ENCODE measurements at places on chromosomes 3 and 15.
A peak's percentile ranks its signal among the peaks of the same experiment; 100 is the strongest.

DNA sequence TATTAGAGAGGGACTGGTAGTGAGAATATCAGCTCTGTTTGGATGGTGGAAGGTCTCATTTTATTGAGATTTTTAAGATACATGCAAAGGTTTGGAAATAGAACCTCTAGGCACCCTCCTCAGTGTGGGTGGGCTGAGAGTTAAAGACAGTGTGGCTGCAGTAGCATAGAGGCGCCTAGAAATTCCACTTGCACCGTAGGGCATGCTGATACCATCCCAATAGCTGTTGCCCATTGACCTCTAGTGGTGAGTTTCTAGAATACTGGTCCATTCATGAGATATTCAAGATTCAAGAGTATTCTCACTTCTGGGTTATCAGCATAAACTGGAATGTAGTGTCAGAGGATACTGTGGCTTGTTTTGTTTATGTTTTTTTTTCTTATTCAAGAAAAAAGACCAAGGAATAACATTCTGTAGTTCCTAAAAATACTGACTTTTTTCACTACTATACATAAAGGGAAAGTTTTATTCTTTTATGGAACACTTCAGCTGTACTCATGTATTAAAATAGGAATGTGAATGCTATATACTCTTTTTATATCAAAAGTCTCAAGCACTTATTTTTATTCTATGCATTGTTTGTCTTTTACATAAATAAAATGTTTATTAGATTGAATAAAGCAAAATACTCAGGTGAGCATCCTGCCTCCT is 87.2 kb downstream of the TGFBR2 start:
- peak; percentile 15 for DNase-seq

GRCh38 chr3:123292321-123293310 is 90.9 kb downstream of the SEC22A start:
- no peak for DNase-seq

DNA sequence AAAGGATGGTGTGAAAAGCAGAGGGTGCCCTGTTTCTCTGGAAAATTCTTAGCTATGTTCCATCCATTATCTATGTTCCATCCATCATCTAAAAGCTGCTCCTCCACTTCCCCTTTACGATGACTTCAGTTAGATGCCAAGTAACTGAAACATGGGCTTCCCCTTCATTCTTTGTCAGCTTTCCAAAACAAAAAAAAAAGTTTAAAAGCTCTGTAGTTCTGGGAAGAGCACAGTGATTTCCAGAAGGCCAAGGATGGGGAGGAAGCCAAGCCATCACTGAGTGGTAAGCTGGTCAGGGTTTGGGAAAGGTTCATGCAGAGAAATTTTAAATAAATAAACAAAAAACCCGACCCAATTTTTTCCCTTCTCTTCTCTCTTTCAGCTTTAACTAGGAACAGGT is 111.5 kb downstream of the CFAP44 start:
- no peak for DNase-seq

GRCh38 chr3:127325629-127325961 is 37.7 kb upstream of the PRR20G start:
- DNase-seq: no peak

- no peak for DNase-seq
Measured at GRCh38 chr3:156642750-156643728, 31.4 kb upstream of the TIPARP start.

DNA sequence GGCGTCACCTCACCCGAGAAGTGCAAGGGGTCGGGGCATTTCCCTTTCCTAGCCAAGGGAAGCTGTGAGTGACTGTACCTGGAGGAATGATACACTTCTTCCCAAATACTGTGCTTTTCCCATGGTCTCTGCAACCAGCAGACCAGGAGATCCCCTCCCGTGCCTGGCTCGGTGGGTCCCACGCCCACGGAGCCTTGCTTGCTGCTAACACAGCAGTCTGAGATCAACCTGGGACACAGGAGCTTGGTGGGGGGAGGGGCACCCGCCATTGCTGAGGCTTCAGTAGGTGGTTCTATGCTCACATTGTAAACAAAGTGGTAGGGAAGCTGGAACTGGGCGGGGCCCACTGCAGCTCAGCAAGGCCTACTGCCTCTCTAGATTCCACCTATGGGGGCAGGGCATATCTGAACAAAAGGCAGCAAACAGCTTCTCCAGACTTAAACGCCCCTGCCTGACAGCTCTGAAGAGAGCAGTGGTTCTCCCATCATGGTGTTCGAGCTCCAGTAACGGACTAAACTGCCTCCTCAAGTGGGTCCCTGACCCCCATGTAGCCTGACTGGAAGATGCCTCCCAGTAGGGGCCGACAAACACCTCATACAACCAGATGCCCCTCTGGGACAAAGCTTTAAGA is 31.4 kb upstream of the ABHD5 start:
- no peak for DNase-seq

DNA sequence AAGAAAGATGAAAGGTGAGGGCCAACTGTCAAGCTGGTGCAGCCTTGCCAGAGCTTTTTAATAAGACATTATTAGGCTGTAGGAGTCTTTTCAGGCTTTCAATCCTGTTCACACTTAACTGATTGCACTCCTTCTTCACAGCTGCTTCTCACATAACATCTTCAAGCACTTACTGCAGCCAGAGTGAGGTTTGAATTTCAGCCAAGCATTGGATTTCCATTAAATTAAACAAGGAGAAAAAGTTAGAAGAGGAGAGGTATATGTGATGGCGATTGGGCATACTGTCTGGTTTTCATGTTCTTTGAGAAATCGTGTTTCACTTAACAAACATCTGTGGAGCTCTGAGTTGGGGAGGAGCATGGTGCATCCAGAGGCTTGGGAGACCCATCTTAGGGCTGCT is 392.8 kb upstream of the LRRC3B start:
- DNase-seq: no peak

DNA sequence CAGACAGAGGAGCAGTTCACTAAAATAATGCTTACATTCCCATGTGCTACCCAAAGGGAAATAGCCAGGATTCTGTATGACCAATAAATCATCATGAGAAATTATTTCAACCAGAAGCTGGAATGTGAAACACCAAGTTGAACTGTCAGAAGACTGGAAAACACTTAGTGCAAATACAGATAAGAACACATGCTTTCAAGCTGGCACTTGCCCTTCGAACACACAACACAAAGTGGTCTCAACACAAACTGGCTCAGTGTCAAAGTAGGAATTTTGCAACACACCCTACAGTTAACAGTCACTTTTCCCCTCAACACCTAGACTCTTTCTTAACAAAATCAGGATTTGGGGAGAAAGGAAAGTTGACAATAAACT is 1.3 kb downstream of the FSD2 start:
- DNase-seq: no peak

DNA sequence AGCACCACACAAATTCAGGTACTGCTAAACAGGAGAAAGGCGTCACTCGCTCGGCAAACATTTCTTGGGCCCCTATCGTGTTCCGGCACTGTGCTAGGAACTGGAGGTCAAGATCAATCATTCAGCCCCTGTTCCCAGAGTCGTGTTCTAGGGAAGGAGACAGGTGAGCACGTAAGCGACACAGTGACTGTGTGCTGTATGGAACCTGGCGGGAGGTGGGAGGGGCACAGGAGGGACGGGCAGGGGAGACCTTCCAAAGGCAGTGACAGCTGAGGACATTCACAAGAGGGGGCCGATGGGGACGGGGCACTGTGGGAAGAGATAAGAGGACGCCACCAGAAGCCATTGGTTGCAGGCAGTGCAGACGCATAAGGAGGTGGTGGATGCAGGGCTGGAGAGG is 32.2 kb downstream of the BDH1 start:
- no peak for DNase-seq

DNA sequence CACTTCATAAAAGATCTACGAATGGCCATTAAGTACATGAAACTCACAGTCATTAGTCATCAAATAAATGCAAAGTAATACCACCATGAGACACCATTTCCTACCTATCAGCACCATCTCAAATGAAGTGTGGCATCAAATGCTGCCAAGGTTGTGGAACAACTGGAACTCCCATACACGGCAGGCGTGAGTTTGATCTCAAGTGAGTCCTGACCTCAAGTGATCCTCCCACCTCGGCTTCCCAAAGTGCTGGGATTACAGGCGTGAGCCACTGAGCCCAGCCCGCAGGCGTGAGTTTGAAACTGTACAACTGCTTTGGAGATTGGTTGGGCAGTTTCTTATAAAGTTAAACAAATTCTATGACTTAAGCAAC is 28.8 kb upstream of the HDAC11 start:
- DNase-seq: no peak

All from stimulated activated CD8-positive, alpha-beta memory T cell treated with anti-CD3 and anti-CD28 coated beads, Interleukin-2, amount 100 ng/mL, for 1 hour (primary cell).